ENCODE measurements at places on chromosomes 13 and 19.

- DNase-seq, result no peak
These were observed 470.3 kb upstream of the SLITRK6 start for GRCh38 chr13:86269511-86269910.

- DNase-seq, result no peak
These were observed 600 bp downstream of the UBE2S start for GRCh38 chr19:55406826-55407549.

GRCh38 chr13:47521890-47522487, 479.1 kb downstream of the SUCLA2 start:
- DNase-seq, result no peak

DNA sequence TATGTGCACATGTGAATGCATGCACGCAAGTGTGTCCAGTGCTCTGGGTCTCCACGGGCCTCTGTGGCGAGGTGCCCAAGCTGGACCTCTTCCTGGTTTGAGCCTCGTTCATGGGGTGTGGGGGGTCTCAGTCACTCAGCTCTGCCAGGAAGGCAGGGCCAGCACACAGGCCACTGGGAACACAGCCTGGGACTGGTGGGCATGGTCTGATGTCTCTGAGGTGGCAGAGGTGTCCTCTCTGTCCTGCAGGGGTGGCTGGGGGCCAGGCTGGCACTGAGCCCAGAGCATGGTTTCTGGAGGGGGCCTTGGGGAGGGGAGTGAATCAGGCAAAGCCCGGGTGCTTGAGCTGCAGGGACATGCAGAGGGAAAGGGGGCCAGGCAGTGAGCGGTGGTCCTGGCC, 9.4 kb downstream of the LRP3 start:
- no peak for DNase-seq

DNA sequence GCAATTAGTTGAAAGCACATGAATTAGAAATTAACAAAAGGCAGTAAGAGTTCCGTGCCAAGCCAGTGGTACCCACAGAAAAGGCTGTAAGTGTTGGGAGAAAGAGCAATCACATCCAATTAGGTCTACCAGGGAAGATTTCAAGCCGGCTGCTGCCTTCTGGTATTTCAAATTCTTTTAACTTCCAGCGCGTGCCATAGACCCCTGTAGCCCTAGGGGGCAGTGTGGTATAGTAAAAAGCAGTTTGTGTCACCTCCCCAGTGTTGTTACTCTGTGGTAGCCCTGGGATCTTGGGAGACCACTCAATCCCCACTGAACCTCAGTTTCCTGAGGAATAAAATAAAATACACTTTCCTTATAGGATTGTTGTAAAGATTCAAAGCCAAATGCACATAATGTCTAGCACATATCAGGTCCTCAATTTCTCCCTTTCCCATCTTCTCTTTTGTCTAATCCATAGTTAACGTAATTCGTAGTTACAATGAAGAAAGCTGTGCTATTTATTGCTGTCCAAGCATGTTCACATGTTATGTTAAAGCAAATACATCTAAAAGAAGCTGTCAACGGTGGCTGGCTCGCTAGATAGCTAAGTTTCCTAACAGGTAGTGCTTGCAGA, 230.2 kb downstream of the TDRD3 start:
- peak; percentile 21 for DNase-seq

- DNase-seq, result no peak
These were observed 17.3 kb downstream of the ZFR2 start for GRCh38 chr19:3851254-3852176.

DNA sequence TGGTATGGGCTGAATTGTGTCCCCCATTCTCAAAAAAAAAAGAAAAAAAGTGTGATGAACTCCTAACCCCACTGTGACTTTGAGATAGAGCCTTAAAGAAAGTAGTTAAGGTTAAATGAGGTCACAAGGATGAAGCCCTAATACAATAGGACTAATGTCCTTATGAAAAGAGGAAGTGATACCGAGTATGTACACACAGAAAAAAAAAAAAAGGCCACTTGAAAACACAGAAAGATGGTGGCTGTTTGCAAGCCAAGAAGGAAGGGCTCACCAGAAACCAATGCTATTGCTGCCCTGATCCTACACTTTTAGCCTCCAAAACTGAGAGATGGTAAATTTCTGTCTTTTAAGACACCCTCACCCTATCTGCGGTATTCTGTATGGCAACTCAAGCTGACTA, 955.6 kb downstream of the PCDH17 start:
- DNase-seq, result peak; percentile 4

GRCh38 chr19:39074205-39074692, 9.9 kb upstream of the ACP7 start:
- DNase-seq, result no peak

- no peak for DNase-seq
These were observed 50.8 kb downstream of the ZAR1L start for GRCh38 chr13:32264407-32264806.

DNA sequence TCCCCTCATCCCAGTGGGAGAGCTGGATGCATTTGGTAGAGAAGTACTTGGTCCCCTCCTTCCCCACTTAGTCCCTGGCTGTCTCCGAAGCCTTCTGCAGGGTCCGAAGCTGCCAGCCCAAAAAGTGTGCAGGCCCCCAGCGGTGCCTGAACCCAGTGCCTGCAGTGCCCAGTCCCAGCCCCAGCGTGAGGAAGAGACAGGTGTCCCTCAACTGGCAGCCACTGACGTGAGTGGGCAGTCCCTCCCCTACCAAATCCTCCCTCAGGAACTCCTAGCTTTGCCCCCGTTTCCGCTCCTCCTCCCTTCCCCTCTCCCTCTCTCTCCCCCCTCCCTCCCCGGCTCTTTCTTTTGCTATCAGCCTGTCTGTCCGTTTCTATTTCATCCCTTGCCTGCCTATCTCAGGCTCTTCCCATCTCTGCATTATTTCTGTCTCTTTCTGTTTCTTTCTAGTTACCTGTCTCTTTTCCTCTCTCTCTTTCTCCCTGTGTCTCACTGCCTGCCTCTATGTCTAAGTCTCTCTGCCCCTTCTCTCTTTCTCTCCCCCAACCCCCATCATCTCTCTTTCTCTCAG, 1.8 kb upstream of the LTBP4 start:
- DNase-seq, result no peak

- peak; percentile 93 for DNase-seq
These were observed at the start of gene PLEKHG2 for GRCh38 chr19:39412100-39412866. Gene PLEKHG2, plus strand, starts transcription at chr19:39412669. Its CDS starts 1,418 bp downstream, at chr19:39414087.

GRCh38 chr19:48479686-48480085, 10.5 kb downstream of the CYTH2 start:
- DNase-seq, result no peak

- no peak for DNase-seq
These were observed 38.5 kb upstream of the MAB21L1 start for GRCh38 chr13:35514801-35515502.

- DNase-seq, result peak; percentile 45
These were observed 963 bp downstream of the VPS36 start for GRCh38 chr13:52449331-52450011.

DNA sequence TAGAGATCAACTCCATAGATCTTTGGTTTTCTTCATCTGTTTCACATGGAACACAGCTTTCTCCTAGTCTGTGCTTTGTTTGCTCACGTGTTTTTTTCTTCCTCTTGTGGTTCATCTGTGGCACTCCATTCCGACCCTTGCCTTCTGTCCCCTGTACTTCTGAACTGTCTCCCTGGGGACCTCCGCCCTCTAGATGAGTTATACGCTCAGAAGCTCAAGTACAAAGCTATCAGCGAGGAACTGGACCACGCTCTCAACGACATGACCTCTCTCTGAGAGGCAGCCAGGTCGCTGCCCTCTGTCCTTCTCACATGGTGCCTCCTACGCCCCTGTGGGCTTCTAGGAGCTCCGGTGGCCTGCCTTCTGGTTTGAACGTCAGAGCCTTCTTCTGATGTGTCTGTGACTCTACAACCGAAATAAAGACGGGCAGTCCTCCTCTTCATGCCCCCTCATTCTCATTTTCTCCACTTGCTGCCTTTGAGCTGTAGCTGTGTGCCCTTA, 16.6 kb upstream of the RAB8A start:
- no peak for DNase-seq

DNA sequence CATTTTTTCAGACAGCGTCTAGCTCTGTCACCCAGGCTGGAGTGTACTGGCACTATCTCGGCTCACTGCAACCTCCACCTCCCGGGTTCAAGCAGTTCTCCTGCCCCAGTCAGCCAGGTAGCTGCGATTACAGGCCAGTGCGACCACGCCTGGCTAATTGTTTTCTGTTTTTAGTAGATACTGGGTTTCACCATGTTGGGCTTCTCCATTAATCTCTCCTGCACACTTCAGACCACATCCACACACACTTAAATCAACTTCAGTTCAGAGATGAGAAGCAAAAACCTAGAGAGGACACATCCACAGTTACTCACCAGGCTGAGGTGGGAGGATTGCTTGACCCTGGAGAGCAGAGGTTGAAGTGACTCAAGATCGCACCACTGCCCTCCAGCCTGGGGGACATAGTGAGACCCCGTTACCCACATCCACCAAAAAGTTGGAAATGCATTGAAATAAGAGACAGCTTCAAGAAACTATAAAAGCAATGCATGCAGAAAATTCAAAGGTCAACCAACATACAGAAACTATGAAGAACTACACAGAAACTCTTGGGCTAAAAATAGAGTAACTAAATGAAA, 42.3 kb downstream of the ZNF611 start:
- no peak for DNase-seq

GRCh38 chr13:110431425-110432294, 124.6 kb downstream of the COL4A2 start:
- no peak for DNase-seq

- peak; percentile 59 for DNase-seq
These were observed 5.8 kb downstream of the PCDH9 start for GRCh38 chr13:67224148-67224846.

- no peak for DNase-seq
These were observed 19.6 kb downstream of the KLF12 start for GRCh38 chr13:74114641-74115040.

GRCh38 chr13:95176611-95177259, 124.5 kb downstream of the ABCC4 start:
- DNase-seq, result no peak

DNA sequence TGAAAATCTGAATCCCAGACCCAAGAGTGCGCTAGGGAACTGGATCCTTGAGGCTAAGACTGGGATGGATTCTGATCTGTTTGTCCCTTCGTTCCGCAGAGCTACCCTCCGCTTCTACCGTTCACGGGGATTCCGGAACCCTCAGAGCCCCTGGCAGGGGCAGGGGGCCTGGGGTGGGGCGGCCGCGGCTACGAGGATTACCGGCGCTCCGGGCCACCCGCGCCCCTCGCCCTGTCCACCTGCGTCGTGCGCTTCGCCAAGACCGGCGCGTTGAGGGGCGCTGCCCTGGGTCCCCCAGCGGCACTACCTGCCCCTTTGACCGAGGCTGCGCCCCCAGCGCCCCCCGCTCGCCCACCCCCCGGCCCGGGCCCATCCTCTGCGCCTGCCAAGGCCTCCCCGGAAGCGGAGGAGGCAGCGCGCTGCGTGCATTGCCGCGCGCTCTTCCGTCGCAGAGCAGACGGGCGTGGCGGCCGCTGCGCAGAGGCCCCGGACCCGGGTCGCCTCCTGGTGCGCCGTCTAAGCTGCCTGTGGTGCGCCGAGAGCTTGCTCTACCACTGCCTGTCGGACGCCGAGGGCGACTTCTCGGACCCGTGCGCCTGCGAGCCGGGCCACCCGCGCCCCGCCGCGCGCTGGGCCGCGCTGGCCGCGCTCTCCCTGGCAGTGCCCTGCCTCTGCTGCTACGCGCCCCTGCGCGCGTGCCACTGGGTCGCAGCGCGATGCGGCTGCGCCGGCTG, 7.1 kb downstream of the SPRED3 start:
- DNase-seq, result no peak

GRCh38 chr13:20311596-20311995, 79.5 kb upstream of the GJB6 start:
- DNase-seq, result no peak

GRCh38 chr13:41313117-41313516, 2.0 kb downstream of the NAA16 start:
- DNase-seq, result no peak

DNA sequence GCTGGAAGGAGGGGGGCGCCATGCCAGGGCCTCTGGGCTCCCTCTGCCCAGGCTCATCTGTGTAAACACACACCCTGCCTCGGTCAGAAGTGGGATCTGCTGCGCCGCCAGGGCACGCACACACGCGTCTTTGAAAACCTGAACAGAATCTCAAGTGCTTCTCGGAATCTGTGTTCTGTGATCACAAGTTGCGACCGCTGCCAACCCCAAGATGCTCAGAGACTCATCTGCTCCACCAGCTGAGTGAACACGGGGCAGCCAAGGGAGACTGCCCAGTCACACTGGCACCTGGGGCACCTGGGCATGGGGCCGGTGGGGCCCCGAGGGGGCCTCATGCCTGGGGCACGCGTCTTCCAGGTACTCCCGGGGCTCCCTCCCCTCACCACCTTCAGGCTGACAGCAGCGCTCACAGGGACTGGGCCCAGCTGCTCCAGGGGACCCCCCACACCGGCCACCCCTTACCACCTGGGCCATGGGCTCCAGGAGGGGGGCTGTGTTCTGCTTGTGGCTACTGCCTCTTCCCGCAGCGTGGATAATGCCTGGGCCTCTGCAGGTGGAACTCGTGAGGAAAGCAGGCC, 59.0 kb downstream of the KLF2 start:
- no peak for DNase-seq

GRCh38 chr13:69604698-69605097, 502.9 kb upstream of the ATXN8OS start:
- DNase-seq, result no peak

GRCh38 chr13:100298691-100299090, 209.8 kb downstream of the PCCA start:
- DNase-seq, result no peak

GRCh38 chr19:17020385-17020784, 6.2 kb downstream of the CPAMD8 start:
- no peak for DNase-seq

- peak; percentile 98 for DNase-seq
These were observed at the start of gene LCP1 for GRCh38 chr13:46181840-46182490. Gene LCP1, minus strand, starts transcription at chr13:46182177. Its CDS starts 22,515 bp downstream, at chr13:46159662.

DNA sequence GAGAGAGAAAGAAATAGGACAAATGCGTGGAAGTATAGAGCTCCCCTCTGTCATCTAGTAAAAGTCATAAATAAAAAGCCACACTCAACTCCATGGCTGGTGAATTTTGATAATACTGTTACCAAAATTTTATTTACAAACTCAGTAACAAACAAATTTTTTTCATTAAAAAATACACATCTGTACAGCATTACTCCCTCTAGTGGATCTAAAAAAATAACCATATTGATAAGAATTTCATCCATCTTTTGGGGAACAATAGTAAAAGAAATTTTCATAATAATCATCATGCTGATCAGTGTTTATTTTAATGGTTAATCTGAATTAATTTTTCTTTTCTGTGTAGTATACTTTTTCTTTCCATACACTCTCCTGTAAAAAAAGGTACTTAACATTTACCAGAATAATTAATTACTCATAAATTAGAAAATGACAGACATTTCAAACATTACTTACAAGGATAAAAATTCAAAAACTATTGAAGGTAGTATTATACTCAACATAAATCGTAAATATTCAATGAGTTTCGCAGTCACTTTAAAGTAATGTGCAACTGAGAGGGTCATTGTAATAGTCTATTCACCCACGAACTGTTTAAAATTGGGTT, 173.5 kb upstream of the LSM14A start:
- DNase-seq, result peak; percentile 12

- DNase-seq, result no peak
These were observed 19.6 kb downstream of the RNF6 start for GRCh38 chr13:26202365-26202972.

GRCh38 chr19:31946491-31946890, 398.9 kb upstream of the ZNF507 start:
- DNase-seq, result no peak
